NCI-H748 treated with DMSO at 0.1 percent for 48 hours (cell line): ENCODE measurements at places on chromosomes 7 and 10.

- DNase-seq: no peak
Observed at GRCh38 chr7:32093415-32094408, 23.5 kb upstream of the PDE1C start.

DNA sequence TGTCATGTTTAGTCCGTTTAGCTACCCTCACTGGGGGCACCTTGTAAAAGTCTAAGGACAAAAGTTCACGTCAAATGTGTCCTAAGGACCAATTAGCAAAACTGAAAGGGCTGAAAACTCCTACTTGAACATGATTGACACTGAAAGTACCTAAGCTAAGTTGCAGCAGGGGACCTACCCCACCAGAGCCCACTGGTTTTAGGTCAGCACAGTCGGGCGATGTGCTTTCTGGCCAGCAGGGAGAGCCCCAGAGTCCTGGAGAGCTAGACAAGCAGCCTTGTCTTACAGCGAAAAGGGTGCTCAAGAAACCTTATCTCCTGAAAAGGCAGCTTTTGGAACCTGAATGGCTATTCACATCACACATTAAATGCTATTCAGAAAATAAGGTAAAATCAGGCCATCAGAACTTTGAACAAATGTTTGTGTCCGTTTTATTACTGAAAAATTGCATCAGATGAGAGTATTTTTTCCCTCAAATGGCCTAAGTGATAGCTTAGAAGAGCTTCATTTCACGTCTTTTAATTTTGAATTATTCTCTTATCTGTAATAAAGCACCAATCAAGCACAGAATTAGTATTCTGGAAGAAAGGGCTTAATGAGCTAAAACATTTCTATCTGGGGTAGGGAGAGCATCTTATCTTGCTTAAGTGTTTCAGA, 52.2 kb upstream of the MKI67 start:
- no peak for DNase-seq

DNA sequence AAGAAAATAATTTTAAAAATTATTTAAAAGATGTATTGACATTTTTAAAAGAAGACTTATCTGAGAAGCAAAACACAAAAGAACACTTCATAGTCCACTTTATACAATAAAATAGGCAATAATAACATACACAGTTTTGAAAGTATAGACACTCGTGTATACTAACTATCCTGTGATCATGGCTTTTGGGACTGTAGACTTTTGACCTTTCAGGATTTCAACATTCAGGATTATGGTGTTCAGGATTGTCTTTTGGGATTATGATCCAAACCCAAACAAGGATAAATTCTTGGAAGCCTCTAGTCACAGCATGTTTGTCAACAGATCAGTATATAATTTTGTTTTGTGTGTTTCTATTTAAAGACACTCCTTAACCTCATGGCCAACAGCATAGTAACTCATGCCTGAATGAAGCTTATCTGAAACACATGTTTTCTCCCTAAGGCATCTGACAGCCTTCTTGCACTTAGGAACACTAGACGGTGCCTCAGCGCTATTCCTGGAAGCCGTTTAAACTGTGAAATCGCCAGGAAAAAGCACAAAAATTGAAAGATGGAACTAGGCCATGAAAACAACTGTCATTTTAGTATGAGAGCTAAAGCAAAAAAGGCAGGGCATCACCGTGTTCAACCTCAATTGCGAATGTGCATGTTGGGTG, 29.9 kb downstream of the GSAP start:
- no peak for DNase-seq

DNA sequence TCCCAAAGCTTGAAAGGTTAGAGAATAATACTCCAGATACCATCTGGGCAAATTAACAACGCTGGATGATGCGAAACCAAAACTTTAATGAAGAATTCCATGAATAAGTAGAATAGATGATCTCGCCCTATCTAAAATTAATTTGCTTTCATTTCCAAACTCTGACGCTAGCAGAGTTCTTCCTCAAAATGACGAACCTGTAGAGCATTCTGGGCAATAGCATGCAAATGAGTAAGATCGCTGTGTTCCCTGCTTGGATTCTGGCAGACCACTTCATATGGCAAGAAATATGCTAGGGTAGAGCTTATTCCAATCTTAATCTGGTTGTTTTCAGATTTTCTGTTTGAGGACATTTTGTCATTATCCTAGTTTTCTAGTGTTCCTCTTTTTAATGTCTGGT, 36.1 kb upstream of the SMNDC1 start:
- no peak for DNase-seq

DNA sequence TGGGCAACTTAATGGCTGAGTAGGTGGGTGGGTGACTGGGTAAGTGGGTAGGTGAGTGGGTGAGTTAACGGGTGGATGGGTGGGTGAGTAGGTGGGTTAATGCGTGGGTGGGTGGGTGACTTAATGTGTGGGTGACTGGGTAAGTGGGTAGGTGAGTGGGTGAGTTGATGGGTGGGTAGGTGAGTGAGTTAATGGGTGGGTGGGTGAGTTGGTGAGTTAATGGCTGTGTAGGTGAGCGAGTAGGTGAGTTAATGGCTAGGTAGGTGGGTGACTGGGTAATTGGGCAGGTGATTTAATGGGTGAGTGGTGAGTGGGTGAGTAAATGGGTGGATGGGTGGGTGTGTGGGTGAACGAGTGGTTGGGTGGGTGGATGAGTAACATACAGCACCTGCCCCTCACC, 243.0 kb upstream of the MGMT start:
- DNase-seq: no peak

DNA sequence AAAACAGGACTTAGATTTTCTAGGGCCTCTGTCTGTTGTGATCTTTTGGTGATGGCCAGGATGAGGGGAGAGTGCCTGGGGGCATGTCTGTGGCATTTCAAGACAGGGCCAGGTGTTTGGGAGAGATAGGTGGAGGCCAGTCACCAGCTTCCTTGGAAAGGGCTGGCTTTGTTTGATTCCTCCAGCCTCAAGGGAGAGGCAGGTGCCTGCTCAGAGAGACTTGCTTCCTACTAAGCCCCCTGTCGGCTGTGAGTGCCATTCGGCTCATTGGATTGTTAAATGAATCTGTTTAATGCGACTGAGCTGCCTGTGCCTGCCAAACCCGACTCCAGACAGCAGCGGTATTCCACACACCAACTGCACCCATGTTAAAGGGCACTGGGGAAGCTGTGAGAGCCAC, 304.1 kb upstream of the COBL start:
- no peak for DNase-seq

GRCh38 chr7:115533785-115534184, 496.8 kb downstream of the TFEC start:
- DNase-seq: no peak

DNA sequence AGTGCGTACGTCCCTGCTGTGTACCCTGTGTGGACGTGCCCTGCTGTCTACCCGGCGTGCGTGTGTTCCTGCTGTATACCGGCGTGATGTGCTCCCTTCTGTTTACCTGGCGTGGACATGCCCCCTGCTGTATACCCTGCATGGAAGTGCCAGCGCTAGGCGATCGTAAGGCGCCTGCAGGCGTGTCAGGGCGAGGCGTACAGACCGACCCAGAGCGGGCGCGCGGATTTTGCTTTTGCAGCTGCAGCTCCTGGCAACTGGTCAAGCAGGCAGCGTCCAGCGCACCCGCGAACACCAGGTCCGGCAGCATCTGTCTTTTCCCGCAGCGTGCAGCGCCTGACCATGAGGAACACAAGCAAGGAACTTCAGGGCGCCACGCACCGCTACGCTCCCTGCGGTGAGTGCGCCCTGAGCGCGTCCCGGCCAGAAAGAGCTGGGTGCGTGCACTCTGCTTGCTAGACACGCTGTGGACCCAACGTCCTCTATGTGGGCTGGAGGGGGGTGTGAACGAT, 680 bp downstream of the C7orf57 start:
- DNase-seq: no peak

DNA sequence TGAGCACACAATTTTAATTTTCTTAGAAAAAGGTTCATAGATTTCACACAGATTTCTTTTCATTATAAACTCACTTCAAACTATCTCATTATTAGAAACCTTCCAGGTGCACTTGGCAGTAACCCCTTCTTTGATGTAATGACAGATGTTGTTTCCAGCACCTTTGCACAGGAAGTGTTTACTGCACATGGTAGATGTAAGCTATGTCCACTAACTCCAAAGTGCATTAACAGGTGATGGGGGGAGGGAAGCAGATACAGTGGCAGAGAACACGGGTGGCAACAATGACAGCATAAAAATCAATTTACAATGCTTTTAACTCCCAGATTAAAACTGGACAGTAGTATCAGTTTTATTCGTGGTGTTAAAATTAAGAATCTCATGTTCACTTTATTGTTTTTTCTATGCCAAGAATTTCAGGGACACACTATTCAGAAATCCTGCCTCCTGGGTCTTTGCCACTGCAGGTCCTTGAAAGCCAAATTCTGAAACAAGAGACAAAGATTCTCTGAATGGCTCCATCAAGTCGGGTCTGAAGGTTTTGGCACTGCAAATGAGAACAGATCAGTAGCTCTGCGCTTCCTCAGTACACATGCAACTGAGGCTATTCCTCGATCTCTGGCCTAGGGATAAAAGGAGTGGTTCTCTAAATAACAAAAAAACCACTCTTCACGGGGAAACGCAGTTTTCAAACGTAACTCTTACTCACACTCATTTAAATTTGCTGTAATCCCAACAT, 187.7 kb downstream of the JAZF1 start:
- peak; percentile 7 for DNase-seq

- no peak for DNase-seq
Observed at GRCh38 chr10:72082856-72083789, 5.2 kb downstream of the SPOCK2 start.

DNA sequence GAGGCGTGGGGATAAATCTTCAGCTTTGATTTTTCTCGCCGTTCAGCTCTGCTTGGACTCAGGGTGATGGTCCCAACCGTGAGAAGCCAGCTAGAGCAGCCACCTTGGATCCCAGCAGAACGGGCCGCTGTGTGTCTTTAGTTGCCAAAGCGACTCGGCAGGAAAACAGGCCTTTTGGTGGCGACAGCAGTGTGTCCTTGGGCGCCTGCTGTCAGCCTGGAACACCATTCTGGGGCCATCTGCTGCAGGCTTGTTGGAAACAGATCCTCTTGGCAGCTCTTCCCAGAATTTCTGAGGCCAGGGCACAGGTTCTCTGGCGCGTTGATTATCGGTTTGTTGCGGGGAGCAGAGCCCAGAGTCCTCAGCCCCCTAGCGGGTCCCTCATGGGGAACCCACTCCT, 97.6 kb downstream of the CUX1 start:
- DNase-seq: no peak

DNA sequence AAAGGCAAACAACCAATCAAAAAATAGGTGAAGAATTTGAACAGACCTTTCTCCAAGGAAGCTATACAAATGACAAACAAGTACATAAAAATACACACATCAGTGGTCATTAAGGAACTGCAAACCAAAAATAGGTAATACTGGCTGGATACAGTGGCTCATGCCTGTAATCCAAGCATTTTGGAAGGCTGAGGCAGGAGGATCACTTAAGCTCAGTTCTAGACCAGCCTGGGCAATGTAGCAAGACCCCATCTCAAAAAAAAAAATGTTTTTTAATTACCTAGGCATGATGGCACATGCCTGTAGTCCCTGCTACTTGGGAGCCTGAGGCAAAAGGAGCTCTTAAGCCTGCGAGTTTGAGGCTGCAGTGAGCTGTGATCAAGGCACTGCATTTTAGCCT, 19.3 kb downstream of the CDCA7L start:
- DNase-seq: no peak

DNA sequence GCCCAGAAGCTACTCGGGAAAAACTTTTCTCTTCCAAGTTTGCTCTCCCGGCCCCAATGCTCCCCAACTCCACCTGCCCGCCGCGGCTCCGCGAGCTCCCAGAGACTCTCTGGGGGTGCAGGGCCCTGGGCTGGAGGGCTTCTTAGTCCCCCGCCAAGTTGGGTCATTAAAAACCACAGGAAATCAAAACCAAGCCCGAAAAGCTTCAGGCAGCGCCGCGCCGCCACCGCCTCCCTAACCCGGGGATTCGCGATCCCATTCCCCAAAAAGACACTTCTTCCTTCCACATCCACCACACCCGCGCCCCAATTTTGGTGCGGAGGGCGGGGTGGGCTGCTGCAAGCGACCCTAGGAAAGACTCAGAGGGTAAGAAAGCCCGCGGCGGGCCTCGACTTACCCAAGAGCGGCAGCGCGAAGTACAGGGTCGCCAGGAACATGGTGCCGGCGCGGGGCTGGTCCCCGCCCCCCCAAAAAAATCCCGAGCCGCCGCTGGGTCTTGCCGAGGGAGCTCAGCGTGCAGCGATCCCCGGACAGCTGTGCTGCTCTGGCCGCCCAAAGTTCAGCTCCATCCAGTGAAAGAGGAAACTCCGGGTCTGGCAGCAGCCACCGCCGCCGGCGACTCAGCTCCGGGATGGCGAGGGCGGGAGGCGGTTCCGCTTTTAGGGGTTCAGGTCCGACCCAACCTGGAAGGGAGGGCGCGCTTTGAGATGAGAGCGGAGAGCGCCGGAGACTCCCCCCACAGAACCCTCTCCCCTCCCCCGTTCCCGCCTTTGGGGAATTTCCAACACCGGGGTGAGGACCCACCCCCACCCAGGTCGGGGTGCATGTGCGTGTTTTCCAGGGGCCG, 1.2 kb downstream of the GFRA1 start:
- no peak for DNase-seq

- no peak for DNase-seq
Observed at GRCh38 chr7:29754874-29755490, 51.3 kb upstream of the WIPF3 start.

DNA sequence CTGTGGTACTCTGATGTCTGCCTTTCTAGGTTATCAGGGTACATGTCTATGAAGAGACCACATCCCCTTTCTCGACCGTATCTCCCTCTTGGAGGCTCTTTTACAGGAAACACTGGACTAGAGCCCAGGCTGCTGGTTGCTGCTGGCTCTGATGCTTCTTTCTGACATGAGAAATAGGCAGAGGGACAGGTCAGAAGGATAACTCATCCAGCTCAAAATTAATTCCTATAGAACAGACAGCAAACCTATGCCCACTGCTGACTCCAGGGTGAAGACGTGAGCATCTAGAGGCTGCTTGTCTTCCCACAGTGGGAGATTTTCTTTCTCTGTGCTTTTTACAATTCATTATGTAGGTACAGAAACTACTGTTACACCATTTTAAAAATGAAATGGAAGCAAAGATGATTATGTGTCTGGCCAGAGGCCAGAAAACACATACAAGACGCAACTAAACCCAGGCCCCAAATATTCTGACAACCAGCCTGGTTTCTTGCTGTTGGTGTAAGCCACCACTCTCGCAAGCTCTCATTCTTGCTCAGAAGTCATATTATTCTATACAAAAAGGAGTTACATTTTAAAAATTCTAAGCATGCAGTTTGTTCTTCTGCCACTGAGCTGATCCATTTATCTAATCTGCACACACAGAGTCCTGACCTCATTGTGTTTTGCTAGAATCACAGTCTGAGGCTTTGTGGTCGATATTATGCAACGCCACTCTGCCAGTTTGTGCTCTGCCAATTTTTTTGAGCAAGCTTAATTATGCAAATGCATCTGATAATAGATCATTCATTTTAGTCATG, 424.3 kb downstream of the KIF20B start:
- no peak for DNase-seq

DNA sequence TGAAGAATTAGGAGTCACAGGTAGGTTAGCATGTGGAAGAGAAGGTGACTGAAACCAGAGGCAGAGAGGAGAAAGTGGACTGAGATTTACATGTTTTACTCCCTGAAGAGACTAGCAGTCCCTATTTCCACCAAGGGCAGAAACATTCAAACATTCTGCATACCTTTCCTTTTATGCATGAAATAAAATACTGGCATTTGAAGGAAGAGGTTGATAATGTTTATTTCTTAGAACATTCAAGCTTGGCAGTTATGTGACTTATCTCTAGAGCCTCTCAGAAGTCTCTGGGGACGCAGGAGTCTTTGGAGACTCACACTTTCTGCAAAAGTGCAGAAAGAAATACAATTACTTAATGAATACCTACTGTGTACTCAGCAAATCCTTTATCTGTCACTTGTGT, 507.1 kb upstream of the C7orf33 start:
- DNase-seq: no peak

- no peak for DNase-seq
Observed at GRCh38 chr7:123770378-123770777, 21.6 kb upstream of the WASL start.
